ENCODE measurements at places on chromosomes 5 and 9. TPM values are rescaled to one million over a fixed set of nuclear protein-coding genes. Genes with fewer than 3 reads are reported as not detected.

Gene NIM1K
- 0.76 TPM for total RNA-seq

Gene FOXD4L4
- not detected for total RNA-seq

DNA sequence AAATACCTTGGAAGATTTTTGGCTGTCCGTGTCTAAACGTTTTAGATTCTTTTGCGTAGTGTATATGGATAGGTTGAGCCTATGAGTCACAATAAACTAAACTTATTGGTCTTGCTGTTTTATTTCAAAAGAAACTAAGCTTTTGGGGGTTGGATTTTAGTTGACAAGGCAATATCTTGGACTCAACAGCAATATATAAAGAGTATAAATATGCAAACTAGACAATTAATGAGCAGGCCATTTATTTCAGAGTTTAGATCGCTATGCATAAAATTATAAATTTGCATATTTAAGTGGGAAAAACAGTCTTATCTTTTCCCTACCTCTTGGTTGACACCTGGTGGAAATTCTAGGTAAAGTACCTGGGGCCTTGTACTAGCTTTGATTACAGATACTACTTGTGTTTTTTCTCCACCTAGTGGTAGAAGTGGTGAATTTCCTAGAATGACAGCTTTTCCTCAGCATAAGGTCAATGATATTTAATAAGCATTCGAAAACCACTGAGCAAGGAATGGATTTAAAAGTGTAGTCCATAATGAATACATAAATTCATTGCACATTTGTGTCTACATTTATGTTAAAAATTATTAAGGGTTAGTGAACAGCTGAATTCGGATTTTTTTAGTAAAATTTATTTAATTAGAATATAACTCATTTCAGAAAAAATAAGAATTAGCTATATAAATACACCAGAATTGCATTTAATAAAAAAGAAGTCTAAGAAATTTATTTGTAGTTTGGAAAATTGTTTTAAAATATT lies 1.7 kb upstream of the ARRDC3 start:
- DNase-seq = no peak

DNA sequence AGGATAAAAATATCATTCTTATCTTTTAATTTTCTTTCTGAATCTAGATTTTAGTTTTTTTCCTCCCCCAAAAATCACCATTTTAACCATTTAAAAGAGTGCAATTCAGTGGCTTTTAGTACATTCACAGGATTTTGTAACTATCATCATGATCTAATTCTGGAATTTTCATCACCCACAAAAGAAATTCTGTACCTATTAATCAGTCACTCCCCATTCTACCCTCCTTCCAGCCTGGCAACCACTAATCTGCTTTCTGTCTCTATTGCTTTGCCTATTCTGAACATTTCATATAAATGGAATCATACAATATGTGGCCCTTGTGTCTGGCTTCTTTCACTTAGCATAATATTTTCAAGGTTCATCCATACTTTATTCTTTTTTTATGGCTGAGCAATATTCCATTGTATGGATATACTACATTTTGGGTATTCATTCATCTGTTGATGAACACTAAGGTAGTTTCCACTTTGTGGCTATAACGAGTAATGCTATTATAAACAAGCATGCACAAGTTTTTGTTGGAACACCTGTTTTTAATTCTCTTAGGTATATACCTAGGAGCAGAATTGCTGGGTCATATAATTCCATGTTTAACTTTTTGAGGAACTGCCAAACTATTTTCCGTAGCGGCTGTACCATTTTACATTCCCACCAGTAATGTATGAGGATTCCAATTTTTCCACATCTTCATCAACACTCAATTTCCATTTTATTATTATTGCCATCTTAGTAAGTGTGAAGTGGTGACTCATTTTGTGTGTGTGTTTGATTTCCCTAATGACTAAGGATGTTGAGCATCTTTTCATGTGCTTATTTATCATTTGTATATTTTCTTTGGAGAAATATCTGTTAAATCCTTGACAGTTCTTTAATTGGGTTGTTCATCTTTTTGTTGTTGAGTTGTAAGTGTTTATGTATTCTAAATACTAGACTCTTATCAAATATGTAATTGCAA lies 340.3 kb downstream of the CWC27 start:
- no peak for DNase-seq

DNA sequence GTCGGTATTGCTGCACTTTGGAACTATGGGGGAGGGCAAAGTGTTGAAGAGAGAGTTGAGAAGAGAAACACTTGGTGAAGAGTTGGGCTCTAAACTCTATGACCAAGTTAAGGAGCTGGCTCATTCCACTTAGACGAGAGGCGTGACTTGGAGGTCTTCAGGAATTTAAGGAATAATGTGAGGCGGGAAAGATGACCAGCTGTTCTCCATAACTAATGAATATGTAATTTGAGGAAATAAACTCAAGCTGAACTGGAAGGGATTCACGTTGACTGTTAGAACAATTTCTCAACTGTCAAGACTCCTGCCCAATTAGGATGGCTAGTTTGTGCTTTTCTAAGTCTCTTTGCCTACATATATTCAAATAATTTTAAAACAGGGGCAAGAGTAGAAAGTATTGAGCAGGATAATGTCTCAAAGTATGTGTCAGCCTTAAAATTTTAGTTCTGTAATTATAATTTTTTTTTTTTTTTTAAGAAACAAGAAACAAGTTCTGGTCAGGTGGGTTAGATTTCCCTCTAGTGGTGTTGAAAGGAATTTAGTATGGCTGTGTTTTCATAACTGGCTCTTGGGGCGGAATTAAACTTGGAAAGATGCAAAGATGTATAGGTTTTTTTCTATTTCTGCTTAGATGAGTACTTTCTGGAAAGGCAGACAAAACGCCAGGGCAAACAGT lies 33.4 kb downstream of the TMEM252 start:
- no peak for DNase-seq

DNA sequence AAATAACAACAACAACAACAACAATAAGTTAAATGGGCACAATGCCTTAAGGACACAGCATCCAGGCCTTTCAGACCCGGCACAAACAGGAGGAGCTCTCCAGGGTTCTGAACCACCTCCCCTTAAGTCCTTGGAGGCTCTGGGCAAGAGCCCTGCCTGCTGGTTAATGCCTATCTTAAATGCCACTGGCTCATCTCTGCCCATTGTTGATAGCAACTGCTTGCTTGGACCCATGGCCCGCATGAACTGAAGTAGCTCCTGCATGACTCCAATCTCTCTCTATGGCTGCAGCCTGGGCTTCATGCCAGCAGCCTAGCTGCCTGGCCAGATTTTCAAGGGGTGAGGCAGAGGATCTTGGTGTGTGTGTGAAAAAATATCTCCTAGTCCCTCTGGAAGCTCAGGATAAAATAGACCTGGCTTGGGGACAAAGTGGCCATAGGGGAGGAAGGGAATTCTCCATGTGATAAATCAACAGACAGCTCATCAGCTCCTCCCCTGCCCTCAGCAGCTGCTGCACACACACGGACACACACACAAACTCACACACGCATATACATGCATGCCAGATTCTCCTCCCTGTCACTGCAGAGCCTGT lies 27.4 kb downstream of the FAM219A start:
- DNase-seq = no peak

Measured in activated T-helper 2 cell treated with anti-CD3 and anti-CD28 coated beads, Interferon-gamma antibody, Interleukin-2, Interleukin-4, amounts not matched to agents 10 μg/mL and 5 μg/mL and 100 μg/mL, durations not matched to agents 14 hours and 24 hours and 36 hours (primary cell).